ENCODE measurements at places on chromosomes 1 and 21.

DNA sequence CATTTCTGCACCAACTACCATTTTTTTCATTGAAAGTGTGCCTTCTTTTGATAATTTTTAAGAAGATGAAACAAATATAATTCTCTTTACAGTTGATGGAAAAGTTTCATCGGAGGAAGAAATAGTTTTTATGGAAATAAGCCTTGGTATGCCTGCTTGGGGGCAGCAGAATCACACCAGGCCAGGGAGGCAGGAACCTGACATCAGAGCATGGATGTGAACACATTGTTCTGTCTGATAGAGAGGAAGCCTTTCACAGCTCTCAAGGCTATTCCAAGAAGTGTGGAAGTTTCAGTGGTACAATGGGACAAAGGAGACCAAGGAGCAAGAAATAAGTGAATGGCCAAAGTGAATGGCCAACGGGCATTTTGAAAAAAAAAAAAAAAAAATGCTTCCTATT is 162.2 kb upstream of the KCNK2 start:
- no peak for DNase-seq

DNA sequence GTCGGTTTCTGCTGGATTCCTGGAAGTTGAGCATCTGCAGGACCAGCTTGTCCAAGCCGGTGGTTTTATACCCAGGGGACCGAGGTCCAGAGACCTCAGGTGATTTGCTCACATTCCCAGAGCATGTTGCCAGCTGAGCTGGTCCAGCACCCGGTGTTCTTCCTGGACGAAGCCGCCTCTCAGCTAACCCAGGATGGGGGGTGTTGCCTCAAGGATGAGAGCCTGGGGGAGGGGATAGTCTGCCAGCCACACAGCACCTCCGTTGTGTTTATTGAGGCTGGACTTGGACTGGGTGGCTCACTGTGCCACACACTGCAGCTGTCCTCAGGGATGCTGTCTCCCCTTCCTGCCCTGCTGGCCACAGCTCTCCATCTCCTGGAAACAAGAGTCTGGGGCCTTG is 1.5 kb downstream of the TMEM201 start:
- DNase-seq, result no peak

DNA sequence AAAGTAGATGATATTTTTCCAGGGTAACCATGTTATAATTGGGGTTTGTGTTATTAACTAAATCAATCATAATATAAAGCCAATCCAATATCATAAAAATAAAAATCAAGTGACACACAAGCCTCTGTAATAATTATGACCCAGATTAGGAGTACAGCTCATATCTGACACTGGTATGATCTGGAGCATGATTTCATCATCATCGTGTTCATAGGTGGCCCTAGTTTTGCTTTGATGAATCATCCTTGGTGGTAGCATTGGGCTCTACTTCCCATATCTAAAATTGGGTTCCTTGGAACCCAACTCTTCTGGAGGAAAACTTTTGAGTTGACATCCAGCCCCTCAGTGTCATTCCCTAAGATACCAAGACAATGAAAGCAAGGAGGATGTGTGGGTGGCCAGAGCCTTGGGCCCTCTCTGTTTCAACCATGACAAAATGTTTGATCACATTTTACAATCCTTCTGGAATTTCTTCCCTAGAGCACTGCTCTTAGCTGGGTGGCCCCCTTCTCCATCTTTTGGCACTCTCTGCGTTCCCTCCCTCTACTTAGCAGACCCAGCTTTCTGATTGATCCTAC is 37.0 kb upstream of the ENAH start:
- DNase-seq, result no peak

- no peak for DNase-seq
These were observed 3.4 kb downstream of the ZNF326 start for GRCh38 chr1:89998306-89998705.

- no peak for DNase-seq
These were observed 16.2 kb upstream of the SERINC2 start for GRCh38 chr1:31396633-31397351.

DNA sequence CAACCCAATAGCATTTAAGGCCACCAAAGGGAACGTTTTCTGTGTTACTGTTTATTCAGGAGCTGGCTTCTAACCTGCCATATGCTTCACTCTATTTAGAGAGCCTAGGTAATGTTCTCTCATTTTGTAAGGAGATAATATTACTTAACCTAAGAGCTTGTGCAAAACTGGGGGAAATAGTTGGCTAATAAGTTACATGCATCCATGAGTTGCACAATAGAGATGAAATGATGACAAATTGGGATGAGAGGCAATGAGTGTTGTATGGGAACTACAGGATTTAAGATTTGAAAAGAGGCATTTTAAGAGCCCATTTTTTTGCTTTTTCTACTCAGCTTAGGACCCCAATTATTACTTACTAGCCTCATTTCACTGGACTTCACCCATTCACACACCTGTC is 151.0 kb downstream of the ST6GALNAC3 start:
- no peak for DNase-seq
